ENCODE measurements at places on chromosomes 6 and 20. TPM values are rescaled to one million over a fixed set of nuclear protein-coding genes. Genes with fewer than 3 reads are reported as not detected.

Gene LINC00237
- total RNA-seq = not detected

Gene PRKN
- 9.3 TPM for total RNA-seq

Gene MAPK13
- total RNA-seq = 72.2 TPM

Gene C6orf15
- not detected for total RNA-seq

Gene HLA-DOB
- 0.69 TPM for total RNA-seq

Gene TGM3
- total RNA-seq = 1.4 TPM

Gene TAP2
- total RNA-seq = 40.4 TPM

Gene OR2H2
- not detected for total RNA-seq

Gene ADGRF5
- total RNA-seq = 10.1 TPM

Gene SPAG4
- total RNA-seq = 7.2 TPM

Gene XKR7
- total RNA-seq = not detected

Gene HDDC2
- total RNA-seq = 47.2 TPM

Gene PRDM1
- total RNA-seq = 16.9 TPM

Gene KIZ
- total RNA-seq = 23.5 TPM

Gene FOXS1
- 1.6 TPM for total RNA-seq

Gene RNF182
- total RNA-seq = 0.14 TPM

Gene TCP1
- total RNA-seq = 131 TPM
